Cardiac fibroblast (primary cell): ENCODE measurements at places on chromosomes 13 and 19.

DNA sequence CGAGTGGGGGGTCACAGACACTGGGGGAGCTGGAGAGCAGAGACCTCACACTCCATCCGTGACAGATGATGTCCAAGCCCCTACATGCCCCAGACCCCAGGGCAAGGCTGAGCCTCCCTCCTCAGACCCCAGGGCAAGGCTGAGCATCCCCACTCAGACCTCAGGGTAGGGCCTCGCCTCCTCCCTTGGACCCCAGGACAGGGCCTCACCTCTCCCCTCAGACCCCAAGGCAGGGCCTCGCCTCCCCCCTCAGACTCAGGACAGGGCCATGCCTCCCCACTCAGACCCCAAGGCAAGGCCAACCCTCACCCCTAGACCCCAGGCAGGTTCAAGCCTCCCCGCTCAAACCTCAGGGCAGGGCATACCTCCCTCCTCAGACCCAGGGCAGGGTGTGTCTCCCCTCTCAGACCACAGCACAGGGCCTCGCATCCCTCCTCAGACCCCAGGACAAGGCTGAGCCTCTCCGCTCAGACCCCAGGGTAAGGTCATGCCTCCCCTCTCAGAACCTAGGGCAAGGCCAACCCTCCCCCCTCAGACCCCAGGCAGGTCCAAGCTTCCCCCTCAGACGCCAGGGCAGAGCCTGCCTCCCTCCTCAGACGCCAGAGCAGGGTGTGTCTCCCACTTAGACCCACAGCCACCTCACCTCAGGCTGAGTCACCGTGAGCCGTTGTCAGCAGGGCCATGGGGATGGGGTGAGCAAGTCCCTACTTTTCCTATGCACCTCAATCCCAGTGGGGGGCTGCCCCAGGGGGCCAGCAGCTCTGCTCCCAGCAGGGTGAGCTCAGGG is 1.7 kb upstream of the S1PR4 start:
- peak; percentile 72 for DNase-seq

DNA sequence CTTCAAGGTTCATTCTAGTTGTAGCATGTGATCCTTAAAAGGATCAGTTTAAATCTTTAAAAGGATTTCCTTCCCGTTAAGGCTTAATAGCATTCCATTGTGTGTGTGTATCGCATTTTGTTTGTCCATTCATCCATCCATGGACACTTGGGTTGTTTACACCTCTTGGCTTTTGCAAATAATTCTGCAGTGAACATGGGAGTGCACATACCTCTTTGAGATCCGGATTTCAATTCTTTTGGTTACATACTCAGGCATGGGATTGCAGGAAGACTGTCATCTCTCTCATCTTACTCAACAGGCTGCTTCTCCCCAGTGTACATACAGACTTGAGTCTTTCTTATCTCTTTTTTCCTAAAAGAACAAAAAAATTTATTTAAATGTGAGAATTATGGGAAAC is 1.2 kb downstream of the RNF113B start:
- DNase-seq = no peak

- DNase-seq = no peak
These were observed 117.4 kb downstream of the TRPC4 start for GRCh38 chr13:37752146-37752545.

- DNase-seq = no peak
These were observed 40.9 kb upstream of the MYO16 start for GRCh38 chr13:108588516-108588915.

GRCh38 chr19:1161716-1162115 is 12.4 kb downstream of the SBNO2 start:
- peak; percentile 31 for DNase-seq

GRCh38 chr19:31300422-31300821 is 48.8 kb downstream of the TSHZ3 start:
- DNase-seq = no peak

GRCh38 chr13:94992036-94992960 is 280.0 kb upstream of the SOX21 start:
- DNase-seq = peak; percentile 82

DNA sequence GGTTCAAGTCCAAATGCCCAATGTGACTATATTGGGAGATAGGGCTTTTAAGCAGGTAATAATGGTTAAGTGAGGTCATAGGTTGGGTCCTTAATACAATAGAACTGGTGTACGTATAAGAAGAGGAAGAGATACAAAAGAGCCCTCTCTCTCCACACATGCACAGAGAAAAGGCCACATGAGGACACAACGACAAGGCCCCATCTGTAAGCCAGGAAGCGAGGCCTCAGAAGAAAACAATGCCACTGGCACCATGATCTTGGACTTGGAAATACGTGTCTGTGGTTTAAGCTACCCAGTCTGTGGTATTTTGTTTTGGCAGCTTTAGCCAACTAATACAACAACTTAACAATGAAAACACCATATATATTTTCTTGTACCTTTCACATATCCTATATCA is 23.4 kb upstream of the RFC3 start:
- DNase-seq = peak; percentile 34

GRCh38 chr13:70473907-70474306 is 365.7 kb upstream of the KLHL1 start:
- no peak for DNase-seq

DNA sequence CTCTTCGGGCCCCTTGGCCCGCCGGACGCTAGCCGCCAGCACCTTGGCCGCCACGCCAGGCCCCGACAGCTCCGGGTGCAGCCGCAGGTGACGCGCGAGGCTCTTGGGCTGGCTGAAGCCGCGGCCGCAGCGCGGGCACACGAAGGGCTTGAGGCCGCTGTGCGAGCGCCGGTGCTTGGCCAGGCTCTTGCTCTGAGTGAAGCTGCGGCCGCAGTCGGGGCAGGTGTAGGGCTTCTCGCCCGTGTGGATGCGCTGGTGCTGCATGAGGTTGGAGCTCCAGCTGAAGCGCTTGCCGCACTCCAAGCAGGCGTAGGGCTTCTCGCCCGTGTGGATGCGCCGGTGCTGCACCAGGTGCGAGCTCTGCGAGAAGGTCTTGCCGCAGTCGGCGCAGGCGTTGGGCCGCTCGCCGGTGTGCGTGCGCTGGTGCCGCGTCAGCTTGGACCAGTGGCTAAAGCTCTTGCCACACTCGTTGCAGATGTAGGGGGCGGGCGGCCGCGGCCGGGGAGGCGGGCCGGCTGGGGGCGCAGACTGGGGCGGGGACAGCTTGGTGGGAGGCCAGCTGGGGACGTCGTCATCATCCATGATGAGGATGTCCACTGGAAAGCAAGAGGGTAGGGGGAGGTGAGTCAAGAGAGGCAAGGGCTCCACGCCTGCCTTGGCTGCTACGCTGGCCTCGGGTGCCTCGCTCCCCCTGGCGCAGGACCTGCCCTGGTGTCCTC is 32.4 kb downstream of the ZNF787 start:
- DNase-seq = no peak

DNA sequence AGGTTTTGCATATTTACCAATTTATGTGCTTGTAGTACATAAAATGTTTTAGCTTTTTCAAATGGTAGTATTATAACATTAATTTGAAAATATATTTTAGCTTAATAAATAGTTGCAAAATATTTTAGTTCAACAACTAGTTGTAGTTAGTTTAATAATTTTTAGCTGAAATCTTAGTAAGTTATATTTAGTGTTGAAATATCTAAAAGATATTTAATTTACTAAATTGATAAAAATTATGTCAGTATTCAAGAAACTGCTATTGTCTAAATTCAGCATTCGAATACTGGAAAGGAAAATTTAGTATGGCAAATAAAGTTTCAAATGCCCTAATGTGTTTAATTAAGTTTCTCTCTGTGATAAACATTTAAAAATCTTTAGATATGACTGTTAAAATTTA is 754.5 kb upstream of the MIR17HG start:
- DNase-seq = no peak

DNA sequence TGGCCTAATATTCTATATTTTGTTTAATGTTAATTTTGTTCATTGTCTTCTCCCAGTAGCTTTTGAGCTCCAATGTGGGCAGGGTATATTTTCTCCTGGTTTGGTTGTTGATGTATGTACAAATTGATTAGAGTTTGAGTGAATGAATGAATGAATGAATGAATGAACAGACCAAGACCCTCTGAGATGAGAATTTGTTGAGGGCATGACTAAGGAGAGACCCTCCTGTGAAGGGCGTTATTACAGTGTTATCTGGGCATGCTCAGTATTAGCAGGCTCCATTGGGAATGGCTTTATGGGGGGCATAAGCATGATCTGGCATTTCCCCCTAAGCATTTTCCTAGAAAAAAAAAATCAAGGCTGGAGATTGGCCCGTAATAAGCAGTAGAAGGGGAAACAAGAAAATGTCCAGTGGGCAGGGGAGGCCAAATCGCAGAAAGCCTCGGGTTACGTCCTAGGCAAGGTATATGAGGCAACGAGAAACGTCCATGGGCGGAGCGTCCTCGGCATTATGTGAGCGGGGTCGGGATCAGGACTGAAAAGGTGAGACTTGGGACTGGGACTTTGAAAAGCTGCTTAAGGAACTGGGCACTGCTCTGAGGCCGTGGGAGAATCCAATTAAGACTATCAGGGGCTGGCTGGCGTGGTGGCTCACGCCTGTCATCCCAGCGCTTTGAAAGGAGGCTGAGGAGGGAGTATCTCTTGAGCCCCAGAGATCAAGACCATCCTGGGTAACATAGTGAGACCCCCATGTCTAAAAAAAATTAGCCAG is 904 bp upstream of the ARHGAP33 start:
- no peak for DNase-seq

DNA sequence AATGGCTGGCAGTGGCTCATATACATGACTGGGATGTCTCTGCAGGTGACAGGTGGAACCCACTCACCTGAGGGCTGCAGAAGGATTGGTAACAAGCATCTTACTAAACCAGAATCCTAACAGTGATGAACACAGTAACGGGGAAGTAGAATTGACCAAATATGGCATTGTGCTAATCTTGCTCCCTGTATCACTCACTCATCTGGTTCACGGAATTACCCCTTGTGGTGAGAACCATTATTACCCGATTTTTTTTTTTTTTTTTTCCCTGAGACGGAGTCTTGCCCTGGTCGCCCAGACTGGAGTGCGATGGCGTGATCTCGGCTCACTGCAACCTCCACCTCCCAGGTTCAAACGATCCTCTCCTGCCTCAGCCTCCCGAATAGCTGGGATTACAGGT is 69.5 kb downstream of the PTPRS start:
- no peak for DNase-seq

DNA sequence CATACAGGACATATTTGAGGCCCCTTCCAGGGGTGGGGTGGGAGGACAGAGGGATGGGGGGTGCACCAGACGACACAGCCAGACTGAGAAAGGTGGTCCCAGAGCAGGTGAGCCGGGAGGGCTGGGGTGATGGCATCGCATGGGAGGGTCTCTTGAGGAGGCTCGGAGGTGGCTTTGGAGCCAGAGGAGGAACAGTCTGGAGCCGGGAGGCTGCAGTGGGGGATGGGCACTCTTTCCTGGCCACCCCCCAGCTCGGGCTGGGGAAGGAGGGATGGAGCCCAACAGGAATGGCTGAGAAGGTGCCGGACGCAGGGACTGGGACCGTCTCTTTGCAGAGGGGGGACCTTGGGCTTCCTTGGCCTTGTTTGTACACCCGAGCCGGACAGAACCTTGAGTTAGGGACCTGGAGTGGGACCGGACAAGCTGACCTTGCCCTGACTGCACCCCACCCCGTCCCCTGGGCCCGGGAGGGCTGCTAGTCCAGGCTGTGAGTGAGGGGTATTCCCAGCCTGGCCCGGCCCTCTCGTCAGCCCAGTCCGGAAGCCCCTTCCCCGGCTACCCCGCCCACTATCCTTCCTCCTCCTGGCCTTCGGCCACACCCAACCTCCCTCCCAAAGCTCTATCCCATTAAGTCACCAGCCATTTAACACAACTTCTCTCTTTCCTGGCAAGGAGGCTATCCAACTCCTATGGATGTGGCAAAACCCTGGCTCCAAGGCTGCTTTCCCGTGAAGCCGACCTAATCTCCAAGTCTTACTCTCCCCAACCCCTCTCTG is 816 bp upstream of the TBXA2R start:
- peak; percentile 60 for DNase-seq

DNA sequence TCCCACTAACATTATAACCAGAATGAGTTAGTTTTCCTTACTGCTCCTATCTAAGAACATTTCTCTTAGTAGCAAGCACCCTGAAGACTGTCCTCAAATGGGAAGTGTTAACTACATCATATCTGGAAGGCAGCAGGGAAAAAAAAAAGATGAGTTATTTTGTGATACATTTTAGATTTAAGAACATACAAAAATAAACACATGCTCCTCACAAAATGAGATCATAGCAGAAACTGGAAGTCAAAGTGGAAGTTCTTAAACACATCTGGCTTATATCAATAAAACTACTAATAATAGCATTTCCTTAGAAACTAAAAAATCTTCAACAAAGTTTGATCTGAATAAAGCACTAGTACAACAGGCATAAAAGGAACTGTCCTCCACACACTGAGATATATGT is 70.4 kb downstream of the SLITRK6 start:
- no peak for DNase-seq

GRCh38 chr13:112850273-112850672 is 118.7 kb upstream of the MCF2L start:
- no peak for DNase-seq

GRCh38 chr13:80305737-80306136 is 35.2 kb downstream of the SPRY2 start:
- DNase-seq = peak; percentile 5

DNA sequence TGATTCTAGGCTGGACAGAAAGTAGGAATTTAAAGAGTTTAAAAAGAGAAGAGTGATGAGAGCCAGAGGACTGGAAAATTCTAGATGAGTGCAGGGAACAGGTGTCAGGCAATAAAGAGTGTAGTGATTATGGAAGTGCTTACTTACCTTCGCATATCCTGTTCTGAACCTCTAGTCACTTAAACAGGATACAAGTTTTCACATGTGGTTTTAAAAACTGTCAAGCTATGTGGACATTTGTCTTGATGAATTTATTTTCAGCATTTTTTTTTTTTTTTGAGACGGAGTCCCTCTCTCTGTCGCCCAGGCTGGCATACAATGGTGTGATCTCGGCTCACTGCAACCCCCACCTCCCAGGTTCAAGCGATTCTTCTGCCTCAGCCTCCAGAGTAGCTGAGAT is 34.3 kb upstream of the IL17D start:
- no peak for DNase-seq

GRCh38 chr13:35700671-35701070 is 224.2 kb upstream of the MAB21L1 start:
- no peak for DNase-seq

- DNase-seq = no peak
These were observed 463.9 kb upstream of the MIR17HG start for GRCh38 chr13:90883592-90883991.

DNA sequence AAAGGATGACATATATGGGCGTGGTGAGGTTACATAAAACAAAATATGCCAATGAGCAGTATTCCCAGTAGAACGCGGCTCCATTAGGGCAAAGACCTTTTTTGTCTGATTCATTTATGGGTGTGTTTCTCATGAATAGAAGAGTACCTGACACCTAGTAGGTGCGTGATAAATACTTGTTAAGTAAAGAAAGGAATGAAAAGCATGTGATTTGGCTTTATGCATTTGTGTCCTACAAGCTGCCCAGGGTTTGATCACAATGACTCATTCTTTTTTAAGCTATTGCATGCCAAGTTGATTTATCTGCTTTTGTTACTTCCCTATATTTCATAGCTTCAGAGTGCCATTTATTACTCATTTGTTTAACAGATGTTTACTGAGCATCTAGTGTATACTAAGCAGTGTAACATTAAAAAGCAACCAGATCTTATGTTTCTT is 19.1 kb upstream of the KCTD4 start:
- DNase-seq = peak; percentile 87
